ENCODE measurements at places on chromosomes 12 and 14.
A peak's percentile ranks its signal among the peaks of the same experiment; 100 is the strongest.

DNA sequence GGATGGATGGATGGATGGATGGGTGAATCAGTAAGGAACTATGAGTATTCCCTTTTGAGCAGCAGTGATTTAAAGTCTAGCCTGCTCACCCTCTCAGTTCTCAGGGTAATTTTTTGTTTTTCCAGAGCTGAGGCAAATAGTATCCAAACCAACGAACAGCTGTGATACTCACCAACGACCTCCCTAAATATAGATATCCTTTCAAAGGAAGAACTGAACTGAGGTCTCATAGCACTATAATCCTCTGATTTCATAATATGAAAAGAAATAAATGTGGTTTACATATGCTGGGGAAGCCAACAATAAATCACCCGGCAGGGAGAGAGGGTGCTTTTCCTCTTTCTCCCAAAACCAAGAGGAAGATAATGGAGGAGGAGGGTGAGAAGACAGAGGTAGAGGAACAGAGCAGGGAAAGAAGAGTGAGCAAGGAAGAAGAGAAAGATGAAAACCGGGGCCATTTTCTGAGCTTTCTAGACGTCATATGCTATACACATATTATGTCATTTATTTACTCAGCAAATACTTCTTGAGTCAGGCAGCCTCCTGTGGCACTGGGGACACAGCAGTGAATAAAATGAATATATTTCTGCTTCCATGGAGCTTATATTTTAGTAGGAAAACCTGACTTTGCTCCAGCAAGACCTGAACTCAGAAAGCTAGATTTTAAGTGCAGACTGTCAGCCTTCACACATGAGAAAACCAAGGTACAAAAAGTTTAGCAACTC lies 710.7 kb upstream of the TBX3 start:
- DNase-seq, result peak; percentile 46

DNA sequence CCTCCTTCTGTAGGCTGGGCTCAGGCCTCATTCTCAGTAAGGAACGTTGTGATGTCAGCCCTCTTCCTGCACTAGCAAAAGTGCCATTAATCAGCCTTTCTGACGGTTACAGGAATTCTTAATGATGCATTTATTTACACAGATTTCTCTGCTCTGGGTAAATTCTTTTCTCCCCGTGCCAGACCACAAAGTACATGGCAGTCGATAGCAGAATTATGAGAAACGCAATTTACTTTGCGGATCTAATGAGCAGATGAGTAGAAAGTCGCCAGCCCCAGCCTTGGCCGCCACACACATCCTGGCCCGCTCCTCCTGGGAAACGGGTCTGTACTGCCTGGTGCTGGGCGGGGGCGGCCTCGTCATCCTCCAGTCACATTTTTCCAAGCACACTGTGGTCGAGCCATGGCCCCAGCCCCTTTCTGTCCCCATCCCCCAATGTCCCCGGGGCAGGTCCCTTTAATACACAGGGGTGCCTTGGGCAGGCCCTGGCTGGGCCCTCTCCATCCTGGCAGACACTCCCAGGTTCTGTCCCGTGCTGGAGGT lies 25.9 kb downstream of the NOC4L start:
- no peak for DNase-seq

DNA sequence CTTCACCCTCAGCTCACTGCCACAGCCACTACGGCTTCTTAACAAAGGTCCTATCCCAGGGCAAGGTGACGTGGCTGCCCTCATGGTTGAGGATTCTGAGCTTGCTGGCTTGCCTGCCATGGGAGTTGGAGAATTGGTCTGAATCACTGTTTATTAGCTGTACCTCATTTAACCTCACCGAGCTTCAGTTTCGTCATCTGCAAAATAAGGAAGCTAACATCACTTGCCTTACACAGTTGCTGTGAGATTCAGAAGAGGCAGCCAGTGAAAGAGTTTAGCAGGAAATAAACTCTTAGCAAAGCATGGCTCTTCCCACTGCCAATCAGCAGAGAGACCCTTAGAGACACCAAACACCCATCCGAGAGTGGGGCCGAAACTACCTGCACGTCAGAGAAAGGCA lies 90.1 kb upstream of the KCNA1 start:
- DNase-seq, result no peak

DNA sequence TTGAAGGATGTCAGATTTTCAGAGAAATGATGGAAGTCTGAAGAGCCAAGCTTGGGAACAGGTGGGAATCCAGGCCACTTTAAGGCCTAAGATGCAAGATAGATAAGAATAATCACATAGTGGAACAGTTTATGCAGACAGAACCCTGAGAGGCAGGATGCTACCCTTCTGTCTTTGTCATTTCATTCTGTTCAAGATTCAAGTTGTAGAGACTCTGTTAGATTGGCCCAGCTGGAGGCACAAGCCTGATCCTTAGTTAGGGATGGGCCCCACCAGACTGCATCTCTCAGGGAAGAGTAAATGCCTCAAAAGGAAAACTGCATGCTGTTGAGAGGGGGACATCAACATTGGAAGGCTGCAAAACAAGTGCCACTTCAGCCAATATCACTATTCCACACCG lies 287.0 kb downstream of the PCNX1 start:
- DNase-seq, result no peak

DNA sequence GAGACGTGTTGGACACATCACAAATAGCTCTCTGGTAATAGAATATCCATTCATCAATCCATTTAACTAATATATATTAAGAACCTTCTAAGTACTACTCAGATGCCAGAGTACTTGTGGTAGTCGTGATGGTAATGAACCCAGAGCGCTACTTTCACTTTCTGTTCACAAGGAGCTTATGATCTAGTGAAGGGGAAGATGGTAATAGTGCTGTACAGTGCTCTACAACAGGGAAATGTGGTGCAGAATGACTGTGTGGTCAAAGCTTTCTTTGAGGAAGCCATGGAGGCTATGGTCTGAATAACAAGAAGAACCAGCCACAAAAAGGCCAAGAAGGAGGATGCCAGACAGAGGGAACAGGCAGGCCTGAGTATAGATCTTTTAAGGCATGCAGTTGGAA lies 212.0 kb downstream of the PTPRO start:
- DNase-seq, result no peak

DNA sequence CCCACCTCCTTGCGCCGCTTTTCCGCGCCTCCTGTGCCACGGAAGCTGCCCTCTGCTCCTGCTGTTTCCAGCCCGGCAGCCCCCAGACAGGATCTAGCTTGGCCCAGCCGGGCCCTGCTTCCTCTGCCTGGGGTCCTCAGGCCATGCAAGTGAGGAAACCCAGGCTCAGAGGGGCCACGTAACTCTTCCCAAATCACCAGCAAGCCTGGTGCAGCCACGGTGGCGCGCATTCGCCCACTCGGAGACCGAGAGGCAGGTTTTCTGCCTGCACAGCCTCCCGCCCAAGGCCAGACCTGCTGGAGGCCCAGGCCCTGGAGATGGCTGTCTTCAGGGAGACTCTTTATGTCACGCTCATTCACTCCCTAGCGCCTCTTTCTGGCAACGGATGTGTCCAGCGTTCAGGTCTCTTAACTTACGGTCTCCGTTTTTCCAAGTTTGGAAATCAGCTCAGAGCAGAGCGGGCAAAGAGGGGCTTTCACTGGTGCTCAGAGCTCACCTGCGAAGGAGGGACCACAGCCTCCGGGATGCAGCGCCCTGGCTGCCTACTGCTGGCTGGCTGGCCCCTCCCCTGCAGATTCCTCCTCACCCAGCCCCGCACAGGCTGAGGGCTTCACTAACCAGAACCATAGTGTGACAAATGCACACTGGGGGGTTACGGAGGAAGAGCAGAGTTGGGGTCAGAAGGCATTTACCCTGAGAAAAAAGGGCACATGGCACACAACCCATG lies 20.6 kb upstream of the CEP170B start:
- DNase-seq, result no peak

DNA sequence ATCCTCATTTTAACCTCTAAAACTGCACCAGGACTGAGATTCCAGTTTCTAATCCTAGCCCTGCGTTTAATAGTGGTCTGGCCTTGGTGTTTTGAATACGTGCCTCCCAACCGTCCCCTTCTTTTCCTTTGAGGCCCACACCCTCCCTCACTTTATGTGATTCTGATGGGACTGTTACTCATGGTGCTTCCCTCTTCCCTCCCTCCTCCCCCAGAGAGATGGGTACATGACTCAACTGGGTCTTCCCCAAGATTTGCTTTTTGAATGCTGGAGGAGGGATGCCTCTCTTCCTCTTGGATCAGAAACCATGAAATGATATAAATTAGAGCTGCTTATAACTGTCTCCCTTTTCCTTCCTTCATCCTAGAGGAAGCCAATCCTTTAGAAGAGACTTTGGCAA lies 8.2 kb upstream of the PPP2R5E start:
- no peak for DNase-seq

GRCh38 chr12:52242442-52243258 lies 9.6 kb downstream of the KRT7 start:
- no peak for DNase-seq

GRCh38 chr12:3303410-3304136 lies 187.4 kb upstream of the PRMT8 start:
- DNase-seq, result peak; percentile 52

DNA sequence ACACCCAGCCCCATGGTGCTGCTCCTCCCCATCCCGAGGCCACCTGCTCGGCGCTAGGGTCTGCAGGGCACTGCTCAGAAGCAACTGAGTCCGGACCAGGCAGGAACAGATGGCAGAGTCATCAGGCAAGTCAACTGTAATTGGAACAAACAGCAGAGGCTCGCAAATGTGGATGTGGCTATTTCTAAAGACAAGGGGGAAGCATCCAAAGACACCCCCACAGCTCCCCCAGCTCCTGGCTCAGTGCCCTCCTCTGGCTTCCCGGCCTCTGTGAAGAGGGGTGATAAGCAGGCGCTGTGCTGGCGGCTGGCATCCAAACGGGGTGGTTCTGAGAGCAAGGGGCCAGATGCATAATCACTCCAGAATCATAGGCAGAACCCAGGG lies 125.6 kb downstream of the PIWIL1 start:
- no peak for DNase-seq

- no peak for DNase-seq
Observed at GRCh38 chr12:100058482-100059029, 73.8 kb upstream of the ANKS1B start.

DNA sequence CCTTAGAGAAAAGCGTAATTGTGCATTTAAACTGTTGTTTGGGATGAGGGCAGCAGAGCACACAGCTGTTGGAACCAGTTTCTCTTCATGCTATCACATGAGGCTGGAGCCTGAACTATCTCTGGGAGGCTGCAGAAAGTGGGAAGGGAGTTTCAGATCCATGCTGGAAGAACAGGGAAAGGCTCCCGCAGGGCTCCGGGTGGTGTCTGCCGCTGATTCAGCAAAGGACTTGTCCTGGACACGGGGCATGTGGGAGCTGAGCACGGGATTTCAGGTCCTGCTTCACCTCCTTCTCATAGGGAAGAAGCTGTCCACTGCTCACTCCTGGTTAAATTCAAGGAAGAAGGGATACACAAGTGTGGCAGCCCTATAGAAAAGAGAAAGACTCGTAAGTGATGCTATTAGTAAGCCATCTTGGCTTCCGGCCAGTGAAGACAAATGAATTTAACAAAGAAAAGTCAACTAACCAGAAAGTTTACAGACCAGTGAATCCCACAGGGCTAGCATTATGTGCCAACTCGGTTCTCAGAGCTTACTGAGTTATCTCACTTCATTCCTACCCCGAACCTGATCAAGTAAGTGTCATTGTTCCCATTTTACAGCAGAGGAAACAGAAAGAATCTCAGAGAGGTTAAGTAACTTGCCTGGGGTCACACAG lies 6.7 kb upstream of the FZD10 start:
- DNase-seq, result no peak

- DNase-seq, result peak; percentile 24
Observed at GRCh38 chr14:104723651-104724406, at the start of gene ADSS1. Gene ADSS1, plus strand, starts transcription at chr14:104724229. Its CDS starts 42 bp downstream, at chr14:104724271.

DNA sequence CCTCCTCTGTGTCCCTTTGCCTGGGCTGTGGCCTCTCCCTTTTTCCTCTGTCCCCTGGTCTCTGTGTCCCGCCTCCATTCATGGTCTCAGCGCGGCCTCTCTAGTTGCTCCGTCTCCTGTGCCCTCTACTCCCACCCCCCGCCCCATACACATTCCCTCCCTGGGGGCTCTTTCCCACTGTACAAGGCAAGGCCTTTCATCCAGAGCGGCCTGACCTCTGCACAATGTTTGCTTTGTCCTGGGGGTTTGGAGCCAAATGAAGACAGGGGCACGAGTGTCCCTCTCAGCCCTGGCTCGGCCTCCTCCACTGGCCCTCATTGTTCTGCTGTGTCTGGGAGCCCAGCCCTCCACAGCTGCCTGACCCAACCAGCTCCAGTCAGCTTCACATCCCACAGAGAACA lies 678.6 kb downstream of the BCL11B start:
- DNase-seq, result no peak

- DNase-seq, result peak; percentile 94
Observed at GRCh38 chr14:59161561-59162175, 26.8 kb upstream of the DAAM1 start.

DNA sequence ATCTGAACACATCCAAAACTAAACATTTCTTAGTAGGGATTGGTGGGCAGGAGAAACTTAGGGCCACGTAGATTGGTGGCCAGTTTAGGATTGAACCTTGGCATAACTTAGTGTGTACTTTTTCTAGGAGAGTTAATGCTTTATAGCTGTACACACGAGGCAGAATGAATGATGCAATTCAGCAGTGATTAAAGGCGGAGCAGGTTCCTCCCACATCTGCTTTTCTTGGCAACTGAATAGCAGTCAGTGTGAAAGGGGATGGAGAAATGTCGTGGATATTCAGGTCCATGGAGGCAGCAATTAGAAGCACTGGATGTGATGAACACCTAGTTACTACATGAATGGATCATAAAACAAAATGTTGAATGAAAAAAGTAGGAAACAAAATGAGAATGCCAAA lies 493.8 kb downstream of the FUT8 start:
- no peak for DNase-seq

GRCh38 chr14:69153152-69153872 lies 393 bp upstream of the DCAF5 start:
- peak; percentile 85 for DNase-seq

DNA sequence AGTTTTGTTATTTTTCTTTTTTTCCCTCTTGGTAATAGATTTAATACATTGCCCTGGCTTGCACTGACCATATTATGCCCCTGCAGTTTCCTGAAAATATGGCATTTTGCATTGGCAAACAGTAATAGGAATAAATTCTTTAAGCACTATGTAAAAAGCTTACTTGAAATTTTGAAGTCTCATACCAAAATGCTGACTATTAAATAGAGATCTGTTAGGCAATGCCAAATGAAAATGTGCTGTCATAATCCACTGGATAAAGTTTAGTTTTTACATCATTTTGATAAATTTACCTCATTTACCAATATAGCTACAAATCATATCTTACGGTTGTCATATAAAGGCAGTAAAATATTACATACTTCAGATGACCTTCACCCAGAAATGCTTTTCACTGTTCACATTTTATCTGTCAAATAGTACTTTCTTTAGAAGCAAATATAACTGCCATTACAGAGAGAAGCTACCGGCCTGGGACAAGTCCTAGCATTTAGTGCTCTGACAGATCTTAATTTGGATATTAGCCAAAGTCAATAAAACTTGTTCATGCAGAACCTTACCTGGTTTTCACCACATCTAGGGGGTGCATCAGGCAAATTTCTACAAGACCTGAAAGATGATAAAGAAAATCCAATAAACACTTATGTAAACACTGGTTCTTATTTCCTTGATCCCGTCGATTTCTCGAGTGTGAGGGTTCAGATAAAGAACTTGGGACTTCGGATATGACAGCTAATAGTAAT lies 212.9 kb downstream of the PAX9 start:
- DNase-seq, result no peak

All from HepG2 (cell line).